ENCODE measurements at places on chromosomes 4 and X.

DNA sequence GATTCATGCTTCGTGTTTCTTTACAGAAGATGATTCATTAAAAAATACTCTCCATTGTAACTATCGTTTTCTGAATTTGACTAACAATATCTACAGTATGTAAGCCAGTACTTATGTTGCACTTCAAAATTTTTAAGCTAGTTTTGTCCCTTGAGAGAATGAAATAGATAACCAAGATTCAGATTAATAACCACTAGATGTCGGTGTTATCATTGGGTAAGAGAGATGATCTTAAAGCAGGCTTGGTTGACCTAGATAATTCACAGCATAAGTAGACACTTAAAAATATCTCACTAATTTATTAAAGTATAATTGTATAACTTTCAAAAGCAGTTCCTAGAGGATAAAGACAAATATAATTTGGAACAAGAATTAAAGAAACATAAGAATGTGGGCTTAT, 430.9 kb downstream of the C4orf33 start:
- peak; percentile 14 for DNase-seq

DNA sequence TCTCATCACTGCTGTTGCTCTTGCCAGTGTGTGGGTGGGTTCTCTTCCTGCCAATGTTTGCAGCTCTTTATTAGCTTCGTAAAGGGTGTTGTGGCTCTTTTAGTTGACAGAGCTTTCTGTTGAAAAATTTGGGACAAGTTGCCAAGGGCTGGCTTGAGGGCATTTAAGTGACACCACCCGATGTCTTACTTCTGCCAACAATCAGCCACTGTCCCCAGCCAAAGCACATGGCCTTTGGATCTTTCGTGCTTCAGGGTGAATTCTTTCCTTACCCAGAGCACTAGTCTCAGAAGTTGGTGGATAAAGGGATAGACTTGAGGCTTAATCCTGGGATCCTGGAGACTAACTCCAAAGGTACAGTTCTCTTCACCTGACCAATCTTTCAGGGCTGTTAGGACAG, 113.6 kb downstream of the SOX3 start:
- no peak for DNase-seq

GRCh38 chr4:74338792-74339333, 26.1 kb upstream of the EREG start:
- no peak for DNase-seq

DNA sequence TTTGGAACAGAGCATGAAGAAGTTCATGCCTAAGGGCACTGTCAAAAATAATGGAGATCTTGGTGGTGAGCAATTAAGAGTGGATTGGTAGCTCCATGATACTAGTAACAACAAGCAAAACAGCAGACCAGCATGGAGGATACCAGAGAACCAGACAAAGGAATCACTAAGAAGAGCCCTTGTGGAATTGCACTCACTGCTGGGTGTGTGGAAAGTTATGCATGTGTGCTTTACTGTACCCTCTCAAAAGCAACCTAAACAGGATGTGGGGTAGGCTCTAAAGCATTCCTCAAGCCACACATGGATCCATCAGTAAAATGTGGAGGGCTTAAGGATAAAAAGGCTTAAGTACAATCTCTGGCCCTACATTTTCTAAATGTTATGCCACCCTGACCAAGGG, 69.5 kb downstream of the AR start:
- DNase-seq, result no peak

- no peak for DNase-seq
These were observed 133.1 kb downstream of the CORIN start for GRCh38 chr4:47704693-47705325.

GRCh38 chrX:69185141-69185540, 19.9 kb upstream of the PJA1 start:
- DNase-seq, result no peak

DNA sequence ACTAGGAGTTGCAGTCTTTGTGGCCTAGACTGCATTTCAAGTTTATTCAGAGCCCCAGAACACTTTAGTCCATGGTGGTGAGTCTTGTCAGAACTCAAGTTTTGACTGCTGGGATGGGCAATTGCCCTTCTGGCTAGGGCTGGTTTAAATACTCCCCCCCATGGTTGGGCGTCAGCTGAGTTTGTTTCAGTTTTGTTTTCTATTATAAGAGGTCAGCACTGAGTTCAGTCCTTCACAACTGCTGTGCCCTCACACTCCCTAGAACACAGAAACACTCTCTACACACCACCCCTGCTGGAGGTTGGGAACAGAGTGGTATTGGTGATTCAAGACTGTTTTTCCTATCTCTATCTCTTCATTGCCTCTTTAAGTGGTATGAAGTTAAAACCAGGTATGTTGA, 217.0 kb downstream of the GUCY2F start:
- no peak for DNase-seq

DNA sequence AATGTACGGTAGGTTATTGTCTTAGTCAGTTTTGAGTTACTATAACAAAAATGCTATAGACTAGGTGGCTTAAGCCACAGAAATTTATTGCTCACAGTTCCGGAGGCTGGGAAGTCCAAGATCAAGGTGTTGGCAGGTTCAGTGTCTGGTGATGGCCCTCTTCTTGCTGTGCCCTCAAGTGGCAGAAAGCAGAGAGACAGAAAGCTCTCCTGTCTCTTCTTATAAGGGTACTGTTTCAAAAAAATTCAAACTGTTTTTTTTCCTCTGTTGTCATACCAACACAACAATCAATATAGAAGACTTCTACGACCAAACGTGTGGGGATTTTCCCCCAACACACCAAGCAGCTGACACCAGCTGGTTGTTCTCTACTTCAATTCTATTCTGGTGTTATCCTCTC, 53.4 kb downstream of the ADGRG4 start:
- no peak for DNase-seq

DNA sequence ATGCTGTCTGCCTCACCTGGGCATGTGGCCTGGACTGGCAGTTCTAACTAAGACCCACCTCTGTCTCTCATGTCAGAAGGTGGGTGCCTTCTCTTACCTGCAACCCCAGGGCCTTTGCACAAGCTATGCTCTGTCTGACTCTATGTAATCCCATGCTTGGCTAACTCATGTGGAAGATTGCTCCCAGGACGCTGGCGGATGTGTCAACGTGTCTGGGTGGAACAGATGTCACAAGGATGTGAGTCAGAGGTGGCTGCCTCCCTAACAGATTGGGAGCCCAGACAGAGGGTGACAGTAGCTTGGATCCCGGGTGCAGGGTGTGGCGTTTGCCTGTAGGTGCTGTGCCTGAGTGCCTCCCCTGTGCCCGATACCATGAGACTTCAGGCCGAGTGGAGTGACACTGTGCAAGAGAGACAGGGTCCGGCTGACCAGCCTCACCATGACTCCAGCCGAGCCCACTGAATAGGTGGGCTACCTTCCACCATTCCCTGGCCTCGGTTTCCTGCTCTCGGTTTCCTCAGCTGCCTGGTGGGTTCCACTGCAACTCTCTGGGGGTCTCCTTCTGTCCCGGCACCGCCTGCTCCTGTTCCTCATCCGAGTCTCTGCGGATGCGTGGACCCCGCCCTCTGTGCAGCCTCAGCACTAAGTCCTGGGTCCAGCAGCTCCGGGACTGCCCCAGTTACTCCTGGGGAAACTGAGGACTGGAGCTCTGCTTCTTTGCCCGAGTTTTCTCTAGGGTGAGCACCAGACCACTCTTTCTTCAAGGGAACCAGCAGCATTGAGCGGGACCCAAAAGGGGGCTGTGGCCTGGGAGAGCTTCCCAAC, 11.0 kb downstream of the SH3BP2 start:
- no peak for DNase-seq

- DNase-seq, result no peak
These were observed 2.7 kb downstream of the AFP start for GRCh38 chr4:73438582-73439215.

DNA sequence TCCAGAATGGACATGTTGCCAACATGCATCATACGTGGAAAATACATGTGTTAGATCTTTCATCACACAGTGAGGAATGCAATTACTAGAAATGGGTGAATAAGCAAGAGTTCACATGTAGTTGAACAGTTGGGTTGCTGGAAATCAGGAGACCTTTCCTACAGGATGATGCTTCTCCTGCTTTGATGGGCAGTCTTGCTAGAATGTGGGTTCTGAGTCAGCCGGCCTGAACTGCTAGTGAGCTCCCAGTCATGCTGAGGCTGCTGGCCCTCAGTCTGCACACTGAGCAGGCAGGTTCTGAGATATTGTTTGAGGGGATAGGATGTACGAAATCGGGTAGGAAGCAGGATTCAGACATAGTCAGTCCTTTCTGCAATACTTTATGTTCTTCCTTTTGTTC, 20.2 kb downstream of the MSL3 start:
- DNase-seq, result no peak

GRCh38 chrX:121570072-121570841, 522.8 kb downstream of the GLUD2 start:
- no peak for DNase-seq

GRCh38 chr4:96649536-96649935, 809.6 kb downstream of the PDHA2 start:
- DNase-seq, result no peak

DNA sequence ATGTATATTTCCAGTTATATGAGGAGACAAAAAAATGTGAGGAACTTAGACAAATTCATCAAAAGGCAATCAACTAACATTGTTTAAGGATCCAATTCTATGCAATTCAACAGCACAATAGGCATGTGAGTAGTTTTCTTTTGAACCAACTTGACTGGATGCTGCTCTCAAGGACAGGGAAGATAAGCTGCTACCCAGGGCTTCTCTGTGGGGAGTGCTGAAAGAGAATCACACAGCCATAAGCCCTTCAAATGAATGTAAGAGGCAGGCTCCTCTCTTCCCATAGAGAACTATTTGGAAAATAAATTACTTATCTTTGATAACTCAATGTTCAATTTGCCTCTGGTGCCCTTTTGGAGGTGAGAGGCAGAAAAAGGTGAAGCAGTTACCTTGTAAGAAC, 1413.6 kb downstream of the PCDH7 start:
- no peak for DNase-seq

GRCh38 chrX:10104958-10105658, 51.7 kb upstream of the CLCN4 start:
- no peak for DNase-seq

DNA sequence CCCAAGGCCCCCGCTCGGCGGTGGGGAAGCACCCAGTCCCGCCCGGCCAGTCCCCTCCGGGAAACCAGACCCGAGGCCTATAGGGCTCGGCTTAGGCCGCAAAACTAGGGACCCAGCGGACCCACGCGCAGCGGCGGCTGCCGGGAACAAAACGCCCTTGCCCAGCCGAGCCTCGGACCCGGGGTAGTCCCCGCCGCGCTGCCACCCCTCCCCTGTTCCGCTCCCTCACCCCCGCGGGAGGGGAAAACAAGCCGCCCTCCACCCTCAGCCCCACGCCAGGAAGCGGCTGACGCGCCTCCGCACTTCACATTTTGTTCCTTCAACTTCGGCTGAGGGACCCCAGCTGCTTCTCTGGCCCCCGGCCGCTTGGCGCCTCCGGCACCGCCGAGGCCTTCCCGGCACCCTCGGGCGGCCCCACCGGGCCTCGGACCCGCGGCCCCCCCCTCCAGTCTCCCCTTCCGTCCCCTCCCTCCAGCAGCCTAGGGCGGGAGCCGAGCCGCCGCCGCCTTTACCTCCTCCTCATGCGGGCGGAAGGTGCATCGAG, 694 bp downstream of the PDS5A start:
- DNase-seq, result no peak

- no peak for DNase-seq
These were observed 82.7 kb downstream of the TENM3 start for GRCh38 chr4:182325848-182326255.

GRCh38 chr4:141079393-141079930, 53.8 kb downstream of the RNF150 start:
- no peak for DNase-seq

DNA sequence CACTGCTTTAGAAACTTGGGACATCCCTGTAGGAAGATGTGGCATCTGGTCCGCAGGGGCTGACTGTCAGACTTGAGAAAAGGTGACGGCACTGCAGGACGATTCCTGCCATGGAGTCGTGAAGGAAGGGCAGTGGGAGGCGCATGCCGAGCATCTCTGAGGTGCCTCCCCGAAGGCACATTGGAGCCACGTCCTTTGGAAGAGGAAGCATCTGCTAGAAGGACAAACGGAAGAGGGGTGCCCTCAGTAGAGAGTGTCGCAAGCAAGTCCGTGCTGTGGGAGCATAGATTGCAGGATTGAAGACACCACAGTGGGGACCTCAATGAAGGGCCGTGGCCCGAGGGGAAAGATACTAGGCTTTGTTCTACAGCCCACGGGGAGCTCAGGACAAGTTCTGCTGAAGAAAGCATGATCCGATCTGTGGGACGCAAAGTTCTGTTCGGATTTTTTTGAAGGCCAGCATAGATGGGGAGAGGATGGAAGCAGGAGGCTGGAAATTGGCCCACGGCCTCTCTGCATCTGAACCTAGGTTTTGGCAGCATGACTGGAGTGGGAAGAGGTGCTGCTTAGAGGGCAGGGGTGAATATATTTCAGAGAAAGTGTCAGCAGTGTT, 24.2 kb upstream of the HELT start:
- DNase-seq, result no peak

DNA sequence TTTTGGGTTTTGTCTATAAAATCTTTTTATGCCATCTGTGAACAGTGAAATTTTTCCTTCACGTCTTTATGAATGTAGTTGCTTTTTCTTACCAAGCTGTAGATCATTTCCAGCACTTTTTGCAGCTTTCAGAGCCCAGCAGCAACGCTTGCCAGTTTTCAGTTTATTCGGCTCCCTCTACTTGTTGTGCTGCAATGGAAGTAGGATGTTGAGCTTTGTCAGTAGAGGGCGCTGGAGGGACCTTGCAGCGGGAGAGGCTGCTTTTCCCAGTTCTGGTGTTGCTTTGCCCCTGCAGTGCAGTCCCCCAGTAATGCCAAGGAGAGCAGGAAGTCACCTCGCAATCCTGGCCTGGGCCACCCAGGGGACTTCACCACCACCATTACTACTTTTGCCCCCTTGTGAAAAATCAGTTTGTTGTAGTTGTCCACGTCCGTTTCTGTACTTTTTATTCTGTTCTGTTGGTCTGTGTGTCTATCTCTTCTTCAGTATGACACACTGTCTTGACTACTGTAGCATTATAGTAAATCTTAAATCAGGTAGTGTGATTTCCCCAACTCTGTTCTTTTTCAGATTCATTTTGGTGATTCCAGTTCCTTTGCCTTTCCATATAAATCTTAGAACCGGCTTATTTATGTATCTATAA, 21.8 kb downstream of the CMC4 start:
- DNase-seq, result no peak

- no peak for DNase-seq
These were observed 25.8 kb upstream of the LIMCH1 start for GRCh38 chr4:41512136-41512535.

Measured in SK-N-MC (cell line).